Tongue (tissue), 3 donors: ENCODE measurements at places on chromosomes 12 and 14.

GRCh38 chr14:70641548-70642302 is at the start of gene TTC9:
TSS of gene TTC9 (plus strand) at chr14:70641916. CDS start at chr14:70642130, 214 bp downstream.
- DNase-seq = peak; percentile 41

- DNase-seq = peak; percentile 94
Observed at GRCh38 chr12:29783773-29784666, at the start of gene TMTC1. TSS of gene TMTC1 (minus strand) at chr12:29783942. CDS start at chr12:29783751, 191 bp downstream.

DNA sequence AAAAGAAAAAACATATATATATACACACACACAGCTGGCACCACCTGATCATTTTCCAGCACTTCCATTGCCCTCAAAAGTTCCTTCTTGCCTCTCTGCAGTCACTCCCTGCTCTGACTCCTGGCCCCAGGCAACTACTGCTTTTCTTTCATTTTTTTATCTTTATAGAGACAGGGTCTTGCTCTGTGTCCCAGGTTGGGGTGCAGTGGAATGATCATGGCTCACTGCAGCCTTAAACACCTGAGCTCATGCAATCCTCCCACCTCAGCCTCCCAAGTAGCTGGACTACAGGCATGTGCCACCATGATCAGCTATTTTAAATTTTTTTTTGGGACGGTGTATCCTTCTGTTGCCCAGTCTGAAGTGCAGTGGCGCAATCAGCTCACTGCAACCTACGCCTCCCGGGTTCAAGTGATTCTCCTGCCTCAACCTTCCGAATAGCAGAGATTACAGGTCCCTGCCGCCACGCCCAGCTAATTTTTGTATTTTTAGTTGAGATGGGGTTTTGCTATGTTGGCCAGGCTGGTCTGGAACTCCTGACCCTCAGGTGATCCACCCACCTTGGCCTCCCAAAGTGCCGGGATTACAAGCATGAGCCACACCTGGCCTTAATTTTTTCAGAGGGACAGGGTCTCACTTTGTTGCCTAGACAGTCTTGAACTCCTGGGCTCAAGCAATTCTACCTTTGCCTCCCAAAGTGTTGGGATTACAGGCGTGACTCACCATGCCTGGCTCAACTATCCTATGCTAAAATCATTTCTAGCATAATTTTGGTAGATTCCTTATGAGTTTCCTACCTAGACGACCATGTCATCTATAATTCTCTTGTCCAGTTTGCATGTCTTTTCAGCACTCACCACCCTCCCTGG is 7.8 kb downstream of the HSP90AA1 start:
- no peak for DNase-seq

DNA sequence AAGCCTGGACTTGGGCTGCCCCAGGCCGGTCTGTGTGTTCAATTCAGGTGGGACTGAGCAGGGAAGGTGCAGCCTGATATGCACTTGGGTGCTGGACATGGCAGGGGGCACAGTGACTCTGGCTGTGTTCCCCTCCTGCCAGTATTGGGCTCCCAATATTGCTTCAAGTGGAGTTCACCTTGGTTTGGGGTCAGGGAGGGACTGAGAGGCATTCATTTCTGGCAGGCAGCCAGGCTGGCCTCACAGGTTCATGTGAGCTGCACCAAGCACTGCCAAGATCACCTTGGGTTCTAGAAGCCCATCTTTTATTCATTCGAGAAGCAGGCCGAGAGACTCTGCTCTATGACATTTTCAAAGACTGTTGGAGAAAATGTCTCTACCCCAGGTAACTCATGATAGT is 245.0 kb downstream of the CHST11 start:
- no peak for DNase-seq

GRCh38 chr12:39853003-39853402 is 233.4 kb upstream of the ABCD2 start:
- DNase-seq = no peak

- DNase-seq = no peak
Observed at GRCh38 chr12:118065380-118065779, 4.4 kb upstream of the WSB2 start.

- DNase-seq = no peak
Observed at GRCh38 chr12:47022296-47022695, 57.1 kb upstream of the PCED1B start.

- DNase-seq = no peak
Observed at GRCh38 chr12:109125791-109126190, 9.4 kb downstream of the ACACB start.

DNA sequence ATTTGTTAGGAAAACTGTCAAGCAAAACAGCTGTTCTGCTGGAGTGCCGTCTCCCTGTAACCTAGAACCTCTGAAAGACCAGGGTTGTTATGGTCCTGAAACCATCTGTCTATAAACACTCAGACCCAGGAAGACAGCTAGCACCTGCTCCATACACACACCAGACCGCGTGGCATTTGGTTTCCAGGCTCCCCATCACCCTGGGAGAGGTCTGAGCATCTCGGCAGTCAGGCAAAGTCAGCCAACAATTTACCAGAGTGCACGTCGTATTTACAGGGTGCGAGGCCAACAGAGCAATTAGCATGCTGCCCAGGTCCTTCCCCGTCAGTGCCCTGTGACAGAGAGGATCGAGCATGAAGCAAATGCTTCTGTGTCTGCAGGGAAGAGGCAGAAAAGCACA is 272.5 kb downstream of the SLC15A4 start:
- peak; percentile 92 for DNase-seq

DNA sequence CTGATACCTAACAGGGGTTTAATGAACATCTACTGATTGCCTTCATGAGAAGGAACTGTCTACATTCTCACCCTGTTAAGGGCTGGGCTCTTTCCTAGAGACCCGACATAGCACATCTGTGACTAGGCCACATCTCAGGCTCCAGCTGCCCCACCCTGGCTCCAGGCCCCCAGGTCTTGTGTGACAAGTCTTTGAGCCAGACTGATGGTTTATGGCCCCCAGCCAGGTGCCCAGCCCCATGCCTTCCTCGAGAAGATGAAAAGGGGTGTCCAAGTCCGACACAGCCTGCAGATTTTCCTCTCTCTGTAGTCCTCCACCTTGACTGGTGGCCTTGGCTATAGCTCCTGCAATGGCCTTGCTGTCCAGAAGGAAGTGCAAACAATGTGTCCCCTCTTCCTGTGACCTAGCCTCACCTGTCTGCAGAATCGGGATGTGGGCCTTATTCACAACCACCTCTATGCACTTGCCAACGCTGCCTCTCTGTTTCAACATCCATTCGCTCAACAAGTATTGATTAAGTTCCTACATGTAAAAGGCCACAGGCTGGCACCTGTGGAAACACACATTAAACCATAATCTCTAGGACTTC is 4.2 kb downstream of the ACTN1 start:
- no peak for DNase-seq

DNA sequence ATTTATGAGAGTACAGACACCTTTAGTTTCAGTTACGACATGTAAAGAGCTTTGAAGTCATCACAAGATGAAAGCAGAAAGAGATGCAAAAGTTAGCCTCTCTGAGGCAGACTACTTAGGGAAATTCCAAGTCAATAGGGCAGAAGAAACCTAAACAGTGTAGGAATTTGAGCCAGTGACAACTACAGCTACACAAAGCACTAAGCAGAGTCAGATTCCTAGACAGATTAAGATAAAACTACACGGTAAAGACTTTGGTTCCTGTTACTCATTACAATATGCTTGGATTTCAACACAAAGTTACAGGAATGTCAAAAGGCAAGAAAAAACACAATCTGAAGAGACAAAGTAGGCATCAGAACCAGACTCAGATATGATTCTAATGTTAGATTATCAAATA is 1302.3 kb downstream of the FSCB start:
- DNase-seq = no peak

GRCh38 chr12:8822298-8822697 is at the start of gene A2ML1:
TSS of gene A2ML1 (plus strand) at chr12:8822621. CDS start at chr12:8822652, 31 bp downstream.
- DNase-seq = peak; percentile 34

GRCh38 chr12:101823039-101823438 is 7.7 kb downstream of the GNPTAB start:
- peak; percentile 25 for DNase-seq

DNA sequence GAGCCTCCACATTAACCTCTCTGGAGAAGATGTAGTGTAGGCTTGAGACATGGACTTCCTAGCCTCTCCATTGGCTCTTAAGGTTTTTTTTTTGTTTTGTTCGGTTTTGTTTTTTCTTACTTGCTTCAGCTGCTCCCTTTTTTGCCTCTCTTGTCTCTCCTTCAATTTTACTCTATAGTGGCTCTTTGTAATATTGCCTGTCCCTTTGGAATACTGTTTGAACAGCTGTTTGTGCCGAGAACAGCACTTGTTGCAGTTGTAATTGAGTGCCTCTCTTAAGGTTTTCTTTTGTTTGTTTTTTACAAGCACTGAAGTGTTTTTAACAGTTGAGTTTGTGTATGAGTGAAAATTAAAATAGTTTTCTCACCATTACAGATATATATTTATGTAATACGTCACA is 567.7 kb downstream of the LRFN5 start:
- peak; percentile 41 for DNase-seq

DNA sequence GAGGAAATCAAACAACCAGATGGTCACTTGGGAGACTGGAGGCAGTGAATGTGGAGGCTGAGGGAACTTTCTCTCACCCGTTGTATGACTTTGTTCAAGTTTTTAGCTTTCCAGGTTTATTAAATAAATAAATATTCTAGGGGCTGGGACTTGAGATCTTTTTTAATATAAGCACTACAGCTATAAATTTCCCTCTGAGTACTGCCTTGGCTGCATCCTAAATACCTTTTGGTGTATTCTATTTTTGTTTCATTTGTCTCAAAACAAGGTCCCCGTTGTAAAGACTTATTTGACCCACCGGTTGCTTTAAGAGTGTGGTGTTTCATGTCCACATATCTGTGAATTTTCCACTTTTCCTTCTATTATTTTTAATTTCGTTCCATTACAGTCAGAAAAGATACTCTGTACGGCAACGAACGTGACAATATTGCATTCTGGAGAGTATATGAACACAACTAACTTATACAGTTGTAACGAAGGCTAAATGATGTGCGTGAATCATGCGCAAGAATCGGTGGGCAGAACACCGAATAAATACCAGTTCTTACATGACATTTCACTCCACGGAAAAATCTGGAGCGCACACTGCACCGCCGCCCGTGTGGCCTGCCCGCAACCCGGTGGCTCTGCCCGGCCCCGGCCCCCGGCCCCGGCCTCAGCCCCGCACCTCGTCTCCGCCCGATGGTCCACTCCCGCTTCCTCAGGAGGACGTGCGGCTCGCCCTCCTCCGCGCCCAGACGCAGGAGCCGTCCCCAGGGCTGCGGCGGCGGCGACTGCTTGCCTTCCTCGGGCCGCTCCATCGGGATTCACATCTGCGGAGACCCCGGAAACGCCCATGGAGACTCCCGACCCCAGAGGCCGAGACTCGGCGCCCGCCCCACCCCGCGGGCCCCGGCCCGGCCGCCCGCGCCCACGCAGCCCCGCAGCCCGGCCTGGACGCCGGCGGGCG is 602 bp downstream of the CHFR start:
- peak; percentile 21 for DNase-seq

- DNase-seq = no peak
Observed at GRCh38 chr12:82931349-82932116, 244.8 kb downstream of the TMTC2 start.

GRCh38 chr12:47035484-47035883 is 43.9 kb upstream of the PCED1B start:
- no peak for DNase-seq

DNA sequence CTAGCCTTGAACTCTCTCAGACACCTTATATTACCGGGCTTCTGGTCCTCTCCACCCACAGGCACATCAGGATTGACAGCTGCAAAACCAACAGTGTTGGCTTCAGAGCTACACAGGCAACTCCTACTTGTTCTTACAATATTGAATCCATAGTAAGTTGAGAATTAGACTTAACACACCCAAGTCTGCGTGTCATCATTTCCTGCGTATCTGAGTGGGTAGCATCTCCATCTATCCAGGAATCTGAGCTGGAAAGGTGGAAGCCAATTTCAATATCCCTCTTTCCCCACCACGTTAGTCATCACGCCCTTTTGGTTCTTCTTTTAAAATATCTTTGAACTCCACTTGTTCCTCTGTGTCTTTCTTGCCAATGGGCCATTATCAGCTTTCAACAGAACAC is 37.2 kb downstream of the NRXN3 start:
- DNase-seq = no peak

GRCh38 chr12:6330192-6330591 is 11.7 kb downstream of the TNFRSF1A start:
- no peak for DNase-seq

GRCh38 chr12:79344855-79345847 is 345.6 kb downstream of the PAWR start:
- peak; percentile 61 for DNase-seq

DNA sequence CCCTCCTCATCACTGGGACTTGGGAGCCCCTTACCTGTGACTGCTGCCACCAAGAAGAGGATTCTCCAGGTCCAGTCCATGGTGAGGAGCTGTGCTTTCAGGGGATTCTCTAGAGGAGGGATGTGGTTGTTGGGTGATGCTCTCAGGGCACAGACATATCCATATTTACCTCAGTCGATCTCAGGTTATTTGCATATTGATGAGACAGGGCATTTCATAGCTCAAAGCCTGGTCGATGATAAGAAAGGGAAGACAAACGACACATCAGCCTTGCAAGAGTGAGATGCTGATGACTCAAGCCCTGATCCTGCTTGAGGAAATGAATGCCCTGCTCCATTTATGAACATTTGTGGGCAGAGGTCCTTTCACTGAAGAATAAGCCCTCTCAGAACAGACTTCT is 981.0 kb downstream of the TMEM121 start:
- no peak for DNase-seq

DNA sequence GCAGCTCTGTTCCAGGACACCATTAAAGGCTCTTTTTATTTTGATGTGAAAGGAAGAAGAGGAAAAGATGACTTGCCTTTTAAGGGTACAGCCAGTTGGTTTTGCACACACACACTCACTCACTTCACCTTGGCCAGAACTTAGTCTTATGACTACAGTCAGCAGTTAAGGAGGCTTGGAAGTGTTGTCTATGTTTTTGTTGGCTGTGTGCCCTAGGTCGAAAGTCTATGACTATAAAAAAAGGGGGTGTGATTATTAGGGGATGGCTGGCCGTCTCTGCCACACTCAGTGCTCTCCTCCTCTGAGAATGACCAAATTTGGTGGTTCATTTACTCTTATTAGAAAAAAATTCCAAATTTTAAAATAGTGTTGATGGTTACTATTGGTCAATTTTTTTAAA is 139.5 kb upstream of the OTX2 start:
- no peak for DNase-seq

DNA sequence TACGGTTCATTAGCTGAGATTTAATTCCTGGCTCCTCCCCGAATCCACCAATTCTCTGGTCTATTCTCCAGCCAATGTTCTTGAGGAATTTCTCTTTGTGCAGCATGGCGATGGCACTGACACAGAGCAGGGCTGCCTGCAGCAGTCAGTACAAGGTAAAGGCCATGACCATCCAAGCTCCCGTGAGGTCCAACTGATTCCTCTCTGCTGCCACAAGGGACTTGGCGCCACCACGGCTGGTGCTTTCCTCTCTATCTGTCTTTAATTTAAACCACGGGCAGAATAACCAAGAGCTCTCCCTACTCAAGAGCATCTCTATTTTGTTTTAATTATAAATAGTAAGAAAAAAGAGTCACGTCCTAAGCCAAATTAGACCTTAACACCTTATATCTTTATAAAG is 12.1 kb downstream of the TMEM116 start:
- DNase-seq = no peak

GRCh38 chr12:106906715-106907114 is 49.0 kb upstream of the TMEM263 start:
- DNase-seq = no peak
